ENCODE measurements at places on chromosomes 1 and 21.

- no peak overlapping the region for H3K27ac ChIP-seq
- no peak overlapping the region for H3K4me3 ChIP-seq
- no peak for DNase-seq
- peaks cover 3% of the 10 kb centered on the region for H3K4me1 ChIP-seq
Measured at GRCh38 chr1:178010674-178011464, 41.0 kb upstream of the SEC16B start.

- no peaks in the 10 kb centered on the region for H3K4me1 ChIP-seq
- no peaks in the 10 kb centered on the region for H3K27me3 ChIP-seq
- no peak for DNase-seq
- no peak overlapping the region for H3K4me3 ChIP-seq
Measured at GRCh38 chr1:35797380-35797779, 10.4 kb upstream of the AGO4 start.

DNA sequence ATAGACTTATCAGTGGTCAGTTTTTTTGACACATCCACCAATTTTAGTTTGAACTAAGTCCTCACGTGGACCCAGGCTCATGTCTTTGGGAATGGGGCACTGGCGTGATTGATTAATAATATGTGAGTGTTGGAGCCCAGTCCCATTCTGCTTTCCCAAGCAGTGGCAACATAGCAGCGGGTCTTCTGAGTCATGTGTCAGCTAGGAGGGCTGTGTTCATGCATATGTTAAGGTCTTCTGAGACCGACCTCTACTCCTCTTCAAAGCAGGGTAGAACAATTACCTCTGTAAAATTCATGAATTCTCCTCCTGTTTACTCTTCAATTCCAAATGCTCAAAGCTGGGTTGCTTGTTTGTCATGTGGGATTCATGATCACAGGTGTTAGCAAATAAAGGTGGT is 291.3 kb downstream of the CAMTA1 start:
- no peaks in the 10 kb centered on the region for H3K36me3 ChIP-seq
- DNase-seq: no peak
- H3K27ac ChIP-seq: no peak overlapping the region
- no peaks in the 10 kb centered on the region for H3K27me3 ChIP-seq

DNA sequence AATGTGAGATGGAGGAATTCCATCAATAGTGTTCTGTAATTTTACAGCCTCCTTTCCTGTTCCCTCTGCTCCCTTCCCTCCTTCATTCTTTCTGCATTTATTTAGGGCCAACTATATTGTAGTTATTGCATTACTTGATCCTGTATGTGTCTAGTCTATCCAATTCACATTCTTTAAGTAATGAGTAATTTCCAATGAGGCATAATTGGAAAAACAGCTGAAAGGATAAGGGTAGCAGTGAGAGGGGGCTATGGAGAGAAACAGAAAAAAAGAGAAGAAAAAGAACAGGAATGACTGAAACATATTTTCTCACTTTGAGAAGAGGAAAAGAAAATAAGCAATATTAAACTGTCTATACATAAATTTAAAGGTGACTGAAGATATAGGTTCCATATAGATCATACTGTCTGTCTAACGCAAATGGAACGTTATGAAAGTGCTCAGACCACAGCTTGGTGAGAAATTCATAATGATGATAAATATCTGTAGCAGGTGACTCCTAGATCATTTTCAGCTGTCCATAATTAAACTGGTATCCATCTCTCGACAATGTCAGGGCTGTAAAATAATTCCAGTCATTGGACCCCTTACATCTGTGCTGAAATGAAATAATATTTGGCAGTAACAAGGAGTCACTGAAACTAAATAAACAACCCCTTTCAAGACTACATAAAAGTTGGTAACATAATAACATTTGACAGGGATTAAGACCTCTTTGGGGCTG is 61.8 kb downstream of the SPAG17 start:
- H3K27ac ChIP-seq: no peak overlapping the region
- H3K4me3 ChIP-seq: no peak overlapping the region
- no peaks in the 10 kb centered on the region for H3K4me1 ChIP-seq
- DNase-seq: no peak
- H3K36me3 ChIP-seq: no peaks in the 10 kb centered on the region

DNA sequence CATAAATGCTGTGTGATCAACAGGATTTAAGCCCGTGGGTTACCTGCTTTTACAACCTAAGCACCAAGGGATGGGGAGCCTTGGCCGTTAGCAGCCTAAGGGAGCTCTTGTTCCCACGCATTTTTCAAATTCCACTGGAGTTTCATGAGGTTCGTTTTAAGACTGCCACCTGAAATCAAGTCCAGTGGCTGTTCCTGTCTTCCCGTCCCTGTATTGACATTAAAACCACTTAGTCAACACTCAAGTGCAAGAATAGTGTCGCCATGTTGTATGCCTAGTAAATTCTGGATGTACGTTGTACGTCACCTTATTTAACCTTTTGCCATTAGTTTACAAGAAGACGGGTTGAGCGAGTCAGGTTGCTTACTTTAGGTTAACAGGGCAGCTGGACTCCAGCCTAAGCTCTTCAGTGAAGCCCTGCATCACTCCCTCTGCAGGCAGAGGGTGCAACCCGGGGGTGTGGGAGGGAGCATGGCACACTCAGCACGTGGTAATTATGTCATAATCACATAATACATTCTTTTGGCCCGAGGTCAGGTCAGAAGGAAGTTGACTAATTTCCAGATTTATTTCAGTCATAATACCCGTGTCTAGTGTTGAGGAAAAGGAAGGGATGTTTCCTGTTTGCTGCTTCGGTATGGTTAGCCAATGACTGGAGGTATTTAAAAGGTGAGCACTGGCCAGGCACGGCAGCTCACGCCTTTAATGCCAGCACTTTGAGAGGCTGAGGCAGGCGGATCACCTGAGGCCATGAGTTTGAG is 42.5 kb downstream of the CNST start:
- no peak for DNase-seq
- H3K27me3 ChIP-seq: no peaks in the 10 kb centered on the region
- no peak overlapping the region for H3K4me3 ChIP-seq
- H3K27ac ChIP-seq: no peak overlapping the region

- H3K4me3 ChIP-seq: no peak overlapping the region
- H3K27ac ChIP-seq: no peak overlapping the region
- no peaks in the 10 kb centered on the region for H3K27me3 ChIP-seq
- no peaks in the 10 kb centered on the region for H3K4me1 ChIP-seq
- no peak for DNase-seq
- no peaks in the 10 kb centered on the region for H3K36me3 ChIP-seq
Measured at GRCh38 chr21:25350056-25350455, 257.2 kb downstream of the MRPL39 start.

- no peak overlapping the region for H3K27ac ChIP-seq
- H3K36me3 ChIP-seq: no peaks in the 10 kb centered on the region
- no peaks in the 10 kb centered on the region for H3K4me1 ChIP-seq
- no peak overlapping the region for H3K4me3 ChIP-seq
Measured at GRCh38 chr1:54696262-54696661, 19.4 kb upstream of the TTC4 start.

DNA sequence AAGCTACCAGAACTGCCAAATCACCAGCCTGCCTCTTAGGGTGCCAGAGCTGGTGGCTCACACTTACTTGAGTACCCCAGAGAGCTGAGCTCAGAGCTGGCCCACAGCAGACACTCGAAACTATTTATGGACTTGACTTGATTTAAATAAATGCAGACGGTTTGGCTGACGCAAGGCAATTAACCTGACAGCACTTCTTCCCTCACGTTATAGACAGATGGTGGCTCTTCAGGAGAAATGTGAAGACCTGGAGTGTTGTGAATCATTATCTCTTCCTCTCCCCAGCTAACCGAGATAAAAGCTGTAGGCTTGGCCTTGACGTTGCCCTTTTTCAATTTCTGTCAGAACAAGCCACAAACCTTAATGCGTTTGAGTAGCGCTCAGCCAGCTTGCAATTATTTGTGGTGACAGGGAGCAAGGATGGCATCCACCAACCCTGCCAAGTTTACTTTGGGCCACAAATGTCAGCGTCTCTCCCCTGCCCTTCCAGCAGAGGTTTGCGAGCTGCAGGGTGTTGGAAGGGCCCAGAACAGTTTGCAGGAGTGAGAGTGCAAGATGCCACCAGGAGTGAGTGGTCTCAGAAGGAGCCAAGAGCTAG is 34.0 kb upstream of the BCAR3 start:
- DNase-seq: no peak
- H3K4me1 ChIP-seq: no peaks in the 10 kb centered on the region
- H3K27me3 ChIP-seq: no peaks in the 10 kb centered on the region
- H3K4me3 ChIP-seq: no peak overlapping the region
- H3K36me3 ChIP-seq: no peaks in the 10 kb centered on the region

GRCh38 chr1:54970901-54971300 is 9.5 kb upstream of the TMEM61 start:
- peaks cover 2% of the 10 kb centered on the region for H3K4me1 ChIP-seq
- no peaks in the 10 kb centered on the region for H3K27me3 ChIP-seq
- no peak overlapping the region for H3K4me3 ChIP-seq
- H3K27ac ChIP-seq: no peak overlapping the region

DNA sequence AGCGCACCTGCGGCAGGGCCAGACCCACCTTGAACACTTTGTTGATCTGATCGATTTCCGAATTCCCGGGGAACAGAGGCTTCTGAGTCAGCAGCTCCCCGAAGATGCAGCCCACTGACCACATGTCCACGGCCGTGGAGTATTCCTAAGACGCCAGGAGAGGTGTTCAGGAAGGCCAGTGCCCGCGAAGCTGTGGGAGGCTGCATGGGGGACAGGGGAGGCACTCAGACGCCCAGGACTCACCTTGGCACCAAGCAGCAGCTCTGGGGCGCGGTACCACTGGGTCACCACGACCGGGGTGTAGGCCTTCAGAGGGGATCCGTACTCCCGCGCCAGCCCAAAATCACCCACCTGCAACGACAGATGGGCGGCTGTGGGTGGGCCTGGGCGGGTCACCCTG is 11.2 kb upstream of the SLC35E2B start:
- no peaks in the 10 kb centered on the region for H3K27me3 ChIP-seq
- peaks cover 10% of the 10 kb centered on the region for H3K36me3 ChIP-seq
- no peak for DNase-seq
- H3K4me1 ChIP-seq: no peaks in the 10 kb centered on the region
- H3K27ac ChIP-seq: no peak overlapping the region

GRCh38 chr1:177385760-177386698 is 215.3 kb downstream of the BRINP2 start:
- no peaks in the 10 kb centered on the region for H3K27me3 ChIP-seq
- no peaks in the 10 kb centered on the region for H3K4me1 ChIP-seq
- no peaks in the 10 kb centered on the region for H3K36me3 ChIP-seq
- H3K27ac ChIP-seq: no peak overlapping the region
- no peak for DNase-seq

- DNase-seq: no peak
- H3K4me1 ChIP-seq: no peaks in the 10 kb centered on the region
- H3K4me3 ChIP-seq: no peak overlapping the region
Measured at GRCh38 chr1:229894532-229894931, 172.5 kb upstream of the GALNT2 start.

All from iPS DF 6.9 (cell line).